Left ventricle myocardium inferior (tissue), 1 donor: ENCODE measurements at places on chromosomes 4 and X. TPM values are rescaled to one million over a fixed set of nuclear protein-coding genes. Genes with fewer than 3 reads are reported as not detected.

- H3K36me3 ChIP-seq: no peaks in the 10 kb centered on the region
- peaks cover 21% of the 10 kb centered on the region for H3K4me1 ChIP-seq
- no peak overlapping the region for H3K27ac ChIP-seq
- no peak for DNase-seq
Observed at GRCh38 chr4:185242749-185243533, 33.5 kb downstream of the SNX25 start.

DNA sequence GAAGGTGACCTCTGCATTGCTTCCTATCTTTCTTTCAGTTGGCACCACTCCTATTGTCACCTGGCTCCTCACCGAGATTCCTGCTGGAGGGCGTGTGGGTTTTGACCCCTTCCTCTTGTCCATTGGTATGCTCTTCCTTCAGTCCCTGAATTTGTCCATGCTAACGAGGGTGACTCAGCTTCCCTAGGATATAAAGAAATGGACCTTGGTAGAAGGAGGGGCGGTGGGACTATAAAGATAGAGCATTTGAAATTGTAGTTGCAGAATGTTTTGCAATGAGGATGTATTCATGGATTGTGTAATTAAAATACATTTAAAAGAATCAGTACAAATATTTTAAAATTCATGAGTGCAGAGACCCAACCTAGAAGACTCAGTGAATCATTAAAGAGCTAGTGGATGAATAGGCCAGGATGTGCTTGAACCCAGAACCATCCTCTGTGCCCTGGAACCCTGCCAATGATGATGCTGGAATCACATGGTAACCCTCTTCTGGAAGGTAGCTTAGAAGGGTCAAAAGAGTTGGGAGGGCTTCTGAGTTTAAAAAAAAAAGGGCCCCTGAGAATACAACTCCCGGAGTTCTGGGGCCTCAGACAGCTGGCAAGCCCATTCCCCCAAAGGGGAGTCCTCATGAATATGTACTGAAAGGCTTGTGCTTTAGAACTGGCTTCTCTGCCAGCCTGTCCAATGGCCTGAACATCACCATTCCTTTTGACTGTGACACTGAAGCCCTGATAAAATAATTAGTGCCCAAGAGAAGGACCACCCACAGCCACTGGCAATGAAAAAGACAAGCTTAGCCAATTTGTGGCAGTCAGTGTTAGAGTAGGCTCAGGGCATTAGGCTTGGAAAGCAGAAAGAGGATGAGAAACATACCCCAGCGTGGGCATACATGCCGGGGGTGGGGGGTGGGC, 8.0 kb downstream of the XPNPEP2 start:
- H3K36me3 ChIP-seq: no peaks in the 10 kb centered on the region
- no peak overlapping the region for H3K4me3 ChIP-seq
- no peaks in the 10 kb centered on the region for H3K27me3 ChIP-seq
- H3K4me1 ChIP-seq: no peaks in the 10 kb centered on the region
- DNase-seq: no peak

DNA sequence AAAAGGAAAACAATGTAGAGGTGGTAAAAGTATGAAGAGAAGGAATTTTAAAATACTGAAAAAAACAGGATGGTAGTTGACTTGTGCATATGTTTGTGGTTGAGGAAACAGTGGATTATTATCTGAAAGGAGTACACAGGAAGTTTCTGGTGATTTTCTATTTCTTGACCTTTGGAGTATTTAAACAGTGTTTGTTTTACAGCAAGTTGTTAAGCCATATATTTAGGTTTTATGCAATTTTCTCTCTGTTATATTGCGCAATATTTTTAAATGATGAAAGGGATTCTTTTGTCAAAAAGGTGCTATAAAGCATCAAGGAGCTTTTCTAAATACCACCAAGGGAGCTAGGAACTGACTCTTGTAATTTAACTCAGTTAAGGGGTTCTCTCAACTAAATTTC, 343.1 kb upstream of the MAOA start:
- H3K4me3 ChIP-seq: no peak overlapping the region
- no peaks in the 10 kb centered on the region for H3K27me3 ChIP-seq
- H3K27ac ChIP-seq: no peak overlapping the region
- no peaks in the 10 kb centered on the region for H3K36me3 ChIP-seq

GRCh38 chr4:163702736-163703135, 208.2 kb downstream of the TMA16 start:
- no peaks in the 10 kb centered on the region for H3K27me3 ChIP-seq
- H3K4me1 ChIP-seq: no peaks in the 10 kb centered on the region
- no peak for DNase-seq
- no peak overlapping the region for H3K4me3 ChIP-seq

GRCh38 chr4:47930971-47931804, 16.8 kb upstream of the NFXL1 start:
- H3K27ac ChIP-seq: no peak overlapping the region
- peaks cover 7% of the 10 kb centered on the region for H3K27me3 ChIP-seq
- no peaks in the 10 kb centered on the region for H3K36me3 ChIP-seq
- H3K4me1 ChIP-seq: peaks cover 4% of the 10 kb centered on the region
- DNase-seq: no peak

- H3K27ac ChIP-seq: no peak overlapping the region
- DNase-seq: no peak
- no peaks in the 10 kb centered on the region for H3K27me3 ChIP-seq
- H3K4me3 ChIP-seq: no peak overlapping the region
Observed at GRCh38 chr4:128009428-128009827, 44.2 kb downstream of the ABHD18 start.

DNA sequence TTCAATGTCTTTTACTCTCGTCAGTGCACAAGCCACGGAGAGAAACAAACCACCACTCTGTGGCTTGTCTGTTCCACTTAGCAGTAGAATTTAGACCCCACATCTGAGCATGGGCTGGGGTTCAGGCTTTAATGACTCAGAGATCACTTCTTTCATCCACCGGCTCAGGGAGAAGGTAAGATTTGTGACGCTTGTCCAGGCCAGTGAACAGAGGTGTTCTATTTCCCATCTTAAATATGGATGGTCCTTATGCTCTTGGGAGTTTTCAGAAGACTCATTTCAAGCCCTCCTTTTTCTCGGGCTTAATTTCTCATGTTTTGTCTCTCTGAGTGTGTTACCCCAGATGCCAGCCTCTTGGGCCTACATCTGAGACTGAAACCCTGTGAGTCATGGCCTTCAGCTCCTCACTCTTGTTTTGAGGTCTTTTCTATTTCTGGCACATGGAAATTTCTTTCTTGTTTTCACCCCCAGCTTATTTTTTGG, 127.4 kb upstream of the SFRP2 start:
- H3K27ac ChIP-seq: no peak overlapping the region
- peaks cover 1% of the 10 kb centered on the region for H3K27me3 ChIP-seq
- no peaks in the 10 kb centered on the region for H3K36me3 ChIP-seq
- H3K4me3 ChIP-seq: no peak overlapping the region
- DNase-seq: no peak

DNA sequence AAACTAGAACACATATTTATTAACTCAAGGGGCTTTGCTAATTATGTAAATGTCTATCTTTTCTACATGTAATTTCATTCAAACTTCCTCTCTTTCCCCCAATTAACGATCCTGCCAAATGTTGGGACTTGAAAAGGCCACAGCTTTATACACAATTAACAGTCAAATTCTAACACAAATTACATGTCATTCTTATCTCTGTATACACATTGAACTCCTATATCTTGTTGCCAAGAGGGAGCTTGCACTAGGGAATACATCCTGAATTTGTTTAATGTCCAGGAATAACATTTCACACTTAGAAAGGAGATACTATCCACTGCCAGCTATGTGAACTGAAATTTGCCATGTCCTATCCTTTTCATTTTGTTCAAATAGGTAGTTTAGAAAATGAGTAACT, 38.9 kb upstream of the MAB21L2 start:
- no peak overlapping the region for H3K4me3 ChIP-seq
- DNase-seq: no peak
- H3K36me3 ChIP-seq: no peaks in the 10 kb centered on the region
- no peak overlapping the region for H3K27ac ChIP-seq
- H3K4me1 ChIP-seq: no peaks in the 10 kb centered on the region
- H3K27me3 ChIP-seq: no peaks in the 10 kb centered on the region

AASDH gene
- 6.9 TPM for total RNA-seq

RPGR gene
- 4.5 TPM for total RNA-seq

ARR3 gene
- not detected for total RNA-seq

TDO2 gene
- total RNA-seq: not detected
